ENCODE measurements at places on chromosomes 2 and 18.
A peak's percentile ranks its signal among the peaks of the same experiment; 100 is the strongest.

DNA sequence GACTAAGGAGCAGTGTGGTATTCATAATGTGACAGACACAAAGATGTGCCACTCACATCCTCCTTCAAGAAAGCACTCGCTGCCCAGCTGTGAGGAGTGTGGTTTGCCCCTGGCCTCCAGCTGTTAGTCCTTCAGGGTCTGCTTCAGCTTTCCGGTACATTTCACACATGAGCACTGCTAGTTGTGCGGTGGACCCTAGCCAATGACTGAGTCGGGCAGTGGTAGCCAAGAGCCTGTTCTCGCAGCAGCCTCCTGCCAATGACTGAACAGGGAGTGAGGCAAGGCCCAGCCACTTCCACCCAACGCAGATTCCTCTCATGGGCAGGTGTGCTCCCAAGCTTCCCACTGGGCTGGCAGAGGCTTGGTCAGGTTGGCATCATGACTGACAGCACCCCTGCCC, 254.3 kb downstream of the RBM43 start:
- DNase-seq, result no peak

- DNase-seq, result no peak
Measured at GRCh38 chr2:232623768-232624765, 9.3 kb upstream of the EFHD1 start.

DNA sequence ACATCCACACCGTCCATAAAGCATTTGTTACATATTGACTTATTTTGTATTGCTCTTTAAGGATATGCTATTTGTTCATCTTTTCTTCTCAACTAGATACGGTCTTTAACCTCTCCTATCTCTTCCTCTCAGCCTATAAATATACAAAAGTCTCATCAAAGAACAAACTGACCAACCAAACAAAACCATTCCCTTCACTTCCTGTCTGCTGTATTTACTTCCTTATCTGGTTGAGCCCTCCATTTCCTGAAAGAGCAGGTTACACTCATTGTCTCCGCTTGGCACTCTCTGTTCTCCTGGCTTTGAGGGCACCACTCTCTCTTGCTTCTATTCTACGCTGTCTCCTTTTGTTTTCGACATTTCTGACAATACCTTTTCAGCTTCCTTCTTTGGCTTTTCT, 431.9 kb upstream of the TCF4 start:
- no peak for DNase-seq

DNA sequence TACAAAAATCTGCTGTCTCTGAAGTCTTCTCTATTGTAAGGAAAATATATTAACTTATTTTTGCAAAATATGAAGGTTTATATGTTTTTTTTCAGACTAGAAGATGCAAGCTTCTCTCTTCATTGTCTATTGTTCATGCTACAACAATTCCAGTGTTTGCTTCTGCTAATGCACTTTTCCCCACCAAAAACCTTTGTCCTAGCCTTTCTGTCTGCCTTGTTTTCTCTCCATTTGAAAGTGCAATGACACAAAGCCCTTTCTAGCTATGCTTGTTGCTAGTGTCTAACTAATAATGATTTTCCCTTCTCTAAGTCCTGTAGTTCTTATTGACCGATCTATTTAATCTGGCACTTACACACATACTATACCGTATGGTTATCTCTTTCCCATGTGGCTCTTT, 369.5 kb upstream of the CELF4 start:
- DNase-seq, result no peak

DNA sequence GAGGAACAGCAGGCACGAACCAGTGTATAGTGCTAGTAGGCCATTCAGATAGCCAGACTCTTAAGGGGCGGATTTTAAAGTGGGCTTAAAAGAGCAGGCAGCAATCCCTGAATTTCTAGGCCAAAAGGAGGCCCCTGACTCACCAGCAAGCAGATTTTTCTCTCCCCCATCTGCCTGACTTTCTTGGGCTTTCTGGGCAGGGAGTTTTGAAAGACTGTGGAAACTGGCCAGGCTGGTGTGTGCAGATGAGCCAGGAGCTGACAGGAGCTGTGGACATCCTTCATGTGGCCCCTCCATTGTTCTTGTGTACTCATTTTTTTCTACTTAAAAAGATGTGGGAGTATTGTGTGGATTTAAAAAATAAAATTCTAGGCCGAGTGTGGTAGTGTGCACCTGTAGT, 59.0 kb downstream of the GLI2 start:
- DNase-seq, result no peak

DNA sequence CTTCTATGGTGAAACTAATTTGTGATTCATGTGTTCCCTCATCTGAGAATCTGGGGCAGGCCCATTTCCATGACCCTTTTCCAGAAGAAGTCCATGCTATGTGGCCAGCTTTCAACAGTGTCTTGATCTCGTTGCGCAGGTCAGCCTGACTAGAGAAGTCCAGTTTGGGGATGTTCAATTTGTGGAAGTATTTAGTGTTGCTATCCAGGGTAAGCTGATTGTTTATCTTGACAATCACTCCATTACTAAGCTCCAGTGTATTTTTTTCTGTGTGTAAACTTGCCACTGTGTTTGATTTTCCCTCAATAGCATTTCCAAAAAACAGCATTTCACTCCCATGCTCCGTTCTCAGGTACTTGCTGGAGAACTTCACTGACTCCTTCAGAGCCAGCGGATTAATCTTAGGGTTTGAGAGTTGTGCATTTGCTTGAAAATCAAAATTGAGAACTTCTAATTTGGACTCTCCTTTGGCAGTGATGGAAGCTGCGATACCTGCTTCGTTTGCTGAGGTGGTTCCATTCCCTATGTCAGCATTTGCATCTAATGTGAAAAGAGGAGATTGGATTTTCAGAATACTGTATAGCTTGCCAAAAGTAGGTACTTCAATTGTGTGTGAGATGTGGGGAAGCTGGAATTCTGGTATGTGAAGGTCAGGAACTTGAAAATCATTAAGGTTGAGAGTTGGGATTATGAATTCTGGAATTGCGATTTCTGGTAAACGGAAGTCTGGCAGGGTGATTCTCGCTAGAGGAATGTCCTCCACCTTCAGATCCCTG, 35.7 kb downstream of the APOB start:
- DNase-seq, result no peak

- DNase-seq, result no peak
Measured at GRCh38 chr2:200081236-200081635, 125.9 kb downstream of the MAIP1 start.

- no peak for DNase-seq
Measured at GRCh38 chr2:197596766-197597165, 78.6 kb downstream of the RFTN2 start.

GRCh38 chr2:233331536-233331935, 22.8 kb upstream of the DGKD start:
- DNase-seq, result peak; percentile 33

GRCh38 chr2:64780041-64780440, 126.3 kb upstream of the SERTAD2 start:
- no peak for DNase-seq

- DNase-seq, result no peak
Measured at GRCh38 chr2:8441986-8442385, 239.9 kb upstream of the ID2 start.

DNA sequence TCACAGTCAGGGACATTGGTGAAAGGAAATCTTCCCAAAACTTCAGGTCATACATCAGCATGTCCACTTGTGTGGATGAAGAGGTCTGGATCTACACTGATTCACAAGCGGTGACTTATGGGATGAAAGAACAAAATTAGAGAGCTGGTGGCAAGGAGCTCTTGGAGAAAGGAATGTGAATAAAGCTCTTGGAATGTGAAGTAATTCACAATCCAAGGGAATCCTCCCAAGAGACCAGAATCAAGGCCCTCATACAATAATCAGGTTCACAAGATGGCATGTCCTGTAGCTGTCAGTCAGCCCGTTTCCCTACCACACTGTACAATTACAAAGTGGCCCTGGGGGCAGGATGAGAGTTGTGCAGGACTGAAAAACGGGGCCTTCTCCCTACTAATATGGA, 96.2 kb downstream of the MRPS9 start:
- DNase-seq, result no peak

DNA sequence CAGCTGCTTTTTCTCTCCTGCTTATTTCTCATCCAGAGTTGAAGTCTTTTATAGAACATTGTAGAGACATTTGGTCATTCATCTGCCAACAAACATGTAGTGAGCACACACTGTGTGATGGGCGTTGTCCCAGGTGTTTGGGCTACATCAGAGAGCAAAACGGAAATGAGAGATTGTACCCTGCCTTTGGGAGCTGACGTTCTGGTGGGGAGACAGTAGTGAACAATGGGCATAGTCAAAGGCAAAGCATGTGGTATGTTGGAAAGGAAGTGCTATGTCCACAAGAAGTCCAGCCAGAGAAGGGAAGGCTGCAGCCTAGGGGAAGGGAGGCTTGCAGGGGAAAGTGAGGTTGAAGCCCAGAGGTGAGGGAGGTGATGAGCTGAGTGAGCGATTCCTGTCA, 78.1 kb downstream of the PIEZO2 start:
- DNase-seq, result no peak

GRCh38 chr2:16103614-16104314, 163.4 kb downstream of the MYCN start:
- DNase-seq, result no peak

DNA sequence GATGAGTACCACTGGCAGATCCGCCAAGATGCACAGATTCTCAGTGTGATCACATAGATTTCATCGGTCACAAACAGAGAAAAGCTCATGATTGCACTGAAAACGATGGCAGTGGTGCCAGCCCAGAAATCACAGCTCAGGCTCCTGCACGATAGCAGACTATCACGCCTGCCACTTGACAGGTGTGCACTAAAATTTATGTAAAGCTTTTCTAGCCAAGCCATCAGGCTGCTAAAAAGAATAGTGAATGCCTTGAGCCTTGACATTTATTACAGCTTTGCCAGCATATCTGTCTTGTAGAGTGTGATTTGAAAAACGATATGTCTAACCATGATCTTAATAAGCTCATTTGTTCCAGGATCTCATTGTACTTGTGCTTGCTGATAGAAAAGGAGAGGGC, 409.5 kb upstream of the CWC22 start:
- DNase-seq, result no peak

GRCh38 chr2:14261771-14262170, 370.7 kb upstream of the LRATD1 start:
- no peak for DNase-seq
